Dermis microvascular lymphatic vessel endothelial cell (primary cell): ENCODE measurements at places on chromosomes 6 and 20.
A peak's percentile ranks its signal among the peaks of the same experiment; 100 is the strongest.

DNA sequence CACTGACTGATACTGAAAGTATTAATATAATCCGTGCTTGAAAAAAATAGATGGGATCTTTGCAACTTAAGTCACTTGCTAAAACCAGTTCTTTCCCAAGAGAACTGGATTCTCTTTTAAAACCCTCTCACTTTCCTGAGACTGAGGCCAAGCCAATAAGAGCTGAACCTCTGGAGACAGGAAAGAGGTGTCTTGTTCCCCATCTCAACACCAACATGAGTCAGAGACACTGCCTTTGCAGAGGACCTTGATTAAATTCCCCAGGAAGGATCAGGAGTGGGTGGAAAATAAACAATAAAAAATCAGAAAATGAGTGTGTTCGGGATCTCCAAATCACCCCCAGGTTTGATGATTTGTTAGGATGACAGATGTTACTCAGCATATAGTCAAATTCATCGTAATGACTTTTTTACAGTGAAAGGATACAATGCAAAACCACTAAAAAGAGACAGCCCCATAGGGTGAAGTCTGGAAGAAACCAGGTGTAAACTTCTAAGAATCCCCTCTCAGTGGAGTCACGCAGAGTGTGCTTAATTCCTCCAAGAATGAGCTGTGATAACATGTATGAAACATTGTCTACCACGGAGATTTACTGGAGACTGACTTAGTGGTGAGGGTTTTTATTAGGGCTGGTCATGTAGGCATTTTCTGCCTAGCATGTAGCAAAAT lies 122.8 kb upstream of the BEND3 start:
- DNase-seq, result peak; percentile 45

- DNase-seq, result no peak
These were observed 208.7 kb downstream of the ALDH8A1 start for GRCh38 chr6:134741200-134741536.

DNA sequence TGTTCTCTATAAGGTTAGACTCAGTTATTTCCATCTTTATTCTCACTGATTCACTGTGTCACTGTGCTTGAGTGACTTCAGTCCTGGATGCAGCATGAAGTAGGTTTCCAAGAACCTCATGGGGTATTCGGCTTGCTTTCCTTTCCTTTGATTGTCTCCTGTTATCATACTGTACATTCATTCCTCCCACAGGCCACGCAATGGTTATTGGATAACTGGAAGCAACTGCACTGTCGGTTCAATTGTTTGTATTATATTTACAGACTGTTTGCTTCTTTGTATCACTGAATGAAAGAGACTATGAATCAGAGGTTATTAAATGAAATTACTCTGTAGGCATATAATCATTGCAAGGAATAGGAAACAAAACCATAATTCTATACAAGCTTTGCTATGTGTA lies 129.4 kb downstream of the MAP7 start:
- DNase-seq, result no peak

DNA sequence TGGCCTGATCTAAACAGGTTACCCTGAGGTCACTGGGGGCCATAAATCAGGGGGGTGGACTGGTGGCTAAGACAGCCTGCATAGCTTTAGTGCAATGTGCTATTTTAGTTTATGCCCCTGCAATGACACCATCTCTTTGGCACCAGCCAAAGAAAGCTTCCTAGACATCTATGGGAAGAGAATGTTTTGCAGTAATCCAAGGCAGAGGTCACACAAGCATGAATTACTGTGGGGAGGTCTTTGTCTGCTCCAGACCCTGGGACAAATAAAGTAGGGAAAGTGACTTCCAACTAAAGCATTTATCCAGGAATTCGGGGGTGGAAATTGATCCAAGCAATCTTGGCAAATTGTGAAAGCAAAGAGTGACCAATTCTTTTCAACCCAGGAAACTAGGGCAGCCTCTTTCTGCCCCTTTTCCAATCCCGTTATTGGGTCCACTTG lies 5.3 kb downstream of the RIPOR2 start:
- DNase-seq, result peak; percentile 52
